ENCODE measurements at places on chromosomes 3 and 15.

DNA sequence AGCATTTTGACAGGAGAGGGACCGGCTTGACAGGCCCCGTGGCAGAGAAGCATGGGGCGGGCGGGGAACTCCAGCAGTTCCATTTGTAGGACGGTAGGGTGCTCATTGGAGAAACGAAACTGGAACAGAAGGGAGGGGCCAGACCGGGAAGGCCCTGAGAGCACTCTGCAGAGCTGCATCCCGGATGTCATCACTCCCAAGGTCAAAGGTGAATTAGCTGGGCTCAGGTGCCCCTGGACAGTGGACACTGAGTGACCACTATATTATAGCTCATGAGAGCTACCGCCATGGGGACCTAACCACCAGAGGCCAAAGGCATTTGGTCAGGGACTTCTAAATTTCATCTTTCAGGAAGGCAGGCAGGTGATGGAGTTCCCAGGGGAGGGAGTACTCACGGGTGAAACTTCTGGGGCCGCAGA, 7.3 kb downstream of the CSRNP1 start:
- DNase-seq = no peak

GRCh38 chr3:173893066-173893465, 495.5 kb downstream of the NLGN1 start:
- no peak for DNase-seq

GRCh38 chr3:139312959-139313358, 30.9 kb upstream of the MRPS22 start:
- no peak for DNase-seq

DNA sequence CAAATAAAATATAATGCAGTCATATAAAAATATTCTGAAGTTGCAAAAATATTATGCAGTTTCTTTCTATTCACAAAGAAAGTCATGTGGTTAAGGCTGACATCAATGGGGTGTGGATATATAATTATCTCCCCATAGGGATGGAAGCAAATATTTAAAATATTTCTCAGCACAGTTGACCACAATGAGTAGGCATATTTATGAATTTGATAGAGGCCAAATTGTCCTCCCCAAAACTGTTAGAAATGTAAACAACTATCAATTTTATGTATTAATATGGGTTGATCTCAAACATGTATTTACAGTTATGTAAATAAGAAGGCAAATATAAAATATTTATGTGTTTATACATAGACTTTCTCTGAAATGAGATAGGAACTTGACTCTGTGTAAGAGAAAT, 246.0 kb upstream of the CBLB start:
- DNase-seq = no peak

- no peak for DNase-seq
Observed at GRCh38 chr15:39488961-39489360, 91.9 kb upstream of the THBS1 start.

DNA sequence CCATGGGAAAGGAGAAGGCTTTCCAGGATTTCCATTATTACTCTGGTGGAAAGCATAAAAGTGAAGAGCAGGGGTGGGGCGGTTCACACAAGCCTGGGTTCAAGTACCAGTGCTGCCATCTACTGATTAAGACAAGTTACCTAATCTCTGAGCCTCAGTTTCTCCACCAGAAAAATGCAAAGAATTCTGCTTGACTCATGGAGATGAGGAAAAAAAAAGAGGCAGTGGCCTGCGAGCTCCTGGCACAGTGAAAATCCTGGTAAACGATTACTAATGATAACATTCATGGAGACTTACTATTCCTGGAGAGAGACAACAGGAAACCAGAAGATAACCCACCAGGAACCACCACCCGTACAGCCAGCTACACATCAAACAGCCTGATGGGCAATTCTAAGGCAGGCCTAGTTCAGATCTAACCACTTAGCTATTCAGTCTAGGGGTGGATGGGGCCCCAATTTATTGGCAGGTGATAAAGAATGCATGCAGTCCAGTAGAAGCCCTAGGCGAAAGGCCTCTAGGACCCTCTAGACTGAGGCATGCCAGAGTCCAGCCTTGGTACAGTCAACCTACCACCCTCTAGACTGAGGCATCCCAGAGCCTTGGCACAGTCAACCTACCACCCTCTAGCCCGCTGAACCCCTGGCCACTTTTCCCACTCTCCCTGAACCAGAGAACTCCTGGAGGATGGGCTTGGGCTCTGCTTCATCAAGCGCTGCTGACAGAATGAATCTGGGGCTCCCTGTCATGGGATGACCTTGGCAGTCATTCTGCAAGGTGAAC, 2.5 kb downstream of the AMOTL2 start:
- no peak for DNase-seq
